Endodermal cell (in vitro differentiated cells): ENCODE measurements at places on chromosomes 3 and 15. TPM values are rescaled to one million over a fixed set of nuclear protein-coding genes. Genes with fewer than 3 reads are reported as not detected.

ZNF662 gene
- 1.3 and 1.8 TPM in 2 replicates for total RNA-seq

RFTN1 gene
- 0.38 to 0.80 TPM (median 0.49 TPM) in 3 replicates for total RNA-seq

SPINT1 gene
- total RNA-seq = 140 and 141 TPM in 2 replicates

FBXL22 gene
- total RNA-seq = 0.75 and 0.90 TPM in 2 replicates

- DNase-seq = peak; percentile 58
These were observed 555.9 kb downstream of the IGSF11 start for GRCh38 chr3:118478706-118479276.

DNA sequence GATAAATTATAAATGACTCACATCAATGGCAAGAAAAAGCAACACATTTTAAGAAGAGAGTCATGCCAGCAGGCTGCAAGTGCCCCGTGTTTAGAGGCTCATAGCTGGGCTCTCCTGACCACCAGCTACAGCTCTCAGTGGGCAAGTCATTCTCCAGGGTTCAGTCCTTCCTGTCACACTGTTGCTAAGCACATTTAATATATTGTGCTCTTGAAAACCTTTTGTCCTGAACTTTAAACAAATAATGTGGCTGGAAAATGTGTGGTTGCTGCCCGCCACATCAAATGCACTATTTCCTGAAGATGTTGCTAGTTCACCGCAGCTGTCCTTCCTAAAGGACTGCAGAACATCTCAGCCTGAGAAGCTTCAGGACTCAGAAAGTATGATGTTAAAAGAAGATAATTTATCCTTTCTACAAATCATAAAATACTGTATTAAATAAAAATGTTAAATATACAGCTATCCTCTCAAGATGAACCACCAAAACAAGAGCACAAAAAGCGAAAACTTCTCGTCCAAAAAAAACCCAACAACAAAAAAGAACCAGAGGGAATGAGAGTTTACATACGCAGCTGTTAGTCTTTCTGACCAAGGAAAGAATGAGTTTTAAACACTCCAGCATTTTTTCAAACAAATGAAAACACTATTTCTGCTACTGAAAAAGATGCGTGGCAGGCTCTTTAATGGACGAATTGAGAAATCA, 951 bp downstream of the TARS3 start:
- DNase-seq = no peak

GRCh38 chr15:31349233-31350141, 22.9 kb downstream of the KLF13 start:
- no peak for DNase-seq

DNA sequence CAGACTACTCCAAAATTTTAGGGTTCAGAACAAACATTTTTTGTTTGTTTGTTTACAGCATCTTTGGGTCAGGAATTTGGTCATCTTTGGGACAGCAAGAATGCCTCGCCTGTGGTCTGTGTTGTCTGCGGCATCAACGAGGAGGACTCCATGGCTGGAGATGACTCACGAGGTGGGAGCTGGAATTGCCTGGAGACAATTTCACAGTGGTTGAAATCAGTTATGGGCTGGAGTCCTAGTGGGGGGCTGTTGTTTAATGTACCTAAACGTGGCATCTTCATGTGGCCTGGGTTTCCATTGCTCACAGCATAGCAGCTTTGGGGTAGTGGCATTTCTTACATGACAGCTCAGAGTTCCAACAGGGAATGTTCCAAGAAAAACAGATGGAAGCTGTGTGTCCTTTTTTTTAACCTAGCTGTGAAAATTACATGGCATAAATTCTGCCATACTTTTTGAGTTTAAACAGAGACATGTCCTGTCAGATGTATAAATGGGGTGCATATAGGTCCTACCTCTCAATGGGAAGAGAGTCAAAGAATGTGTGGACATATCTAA, 507.3 kb upstream of the CBLB start:
- no peak for DNase-seq

DNA sequence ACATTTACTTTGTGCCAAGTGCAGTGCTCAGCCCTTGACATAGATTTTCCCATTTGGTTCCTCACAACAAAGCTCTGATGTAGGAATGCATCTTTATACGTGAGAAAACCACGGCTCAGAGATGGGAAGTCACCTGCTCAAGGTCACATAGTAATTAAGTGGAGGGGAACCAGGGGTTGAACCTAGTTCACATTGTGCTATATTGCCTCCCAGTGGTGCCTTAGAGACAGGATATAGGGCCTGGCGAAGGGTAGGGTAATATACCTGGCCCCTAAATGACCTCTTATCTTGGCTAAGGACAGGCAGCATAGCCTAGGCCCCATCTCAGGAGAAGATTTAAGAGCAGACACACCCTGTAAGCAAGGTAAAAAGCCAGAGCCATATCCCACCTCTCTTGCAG, 71.5 kb downstream of the FOXP1 start:
- peak; percentile 73 for DNase-seq
